Stimulated activated CD8-positive, alpha-beta memory T cell treated with anti-CD3 and anti-CD28 coated beads, Interleukin-12 subunit alpha, Interleukin-12 subunit beta, amount 100 ng/mL, for 4 hours (primary cell): ENCODE measurements at places on chromosomes 1 and 21.

DNA sequence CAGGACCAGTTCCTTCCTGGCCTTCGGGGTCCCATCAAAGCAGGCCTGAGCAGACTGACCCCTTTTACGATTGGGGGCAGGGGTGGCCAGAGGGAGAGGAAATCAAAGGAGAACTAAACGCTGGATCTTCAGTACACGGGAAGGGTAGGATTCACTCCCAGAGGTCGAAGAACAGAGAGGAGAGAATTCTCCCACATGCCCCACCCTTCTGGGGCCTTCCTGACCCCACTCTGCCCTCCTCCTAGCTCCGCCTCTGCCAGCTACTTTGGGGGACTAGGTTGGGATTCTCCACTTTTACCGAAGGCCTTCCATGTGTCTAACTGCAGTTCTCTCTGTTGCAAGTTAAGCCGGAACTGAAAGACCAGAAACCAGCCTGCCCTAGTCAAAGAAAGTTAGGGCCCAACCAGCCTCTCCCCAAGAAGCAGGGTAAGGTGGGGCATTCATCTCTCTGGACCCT lies 654 bp upstream of the ARHGEF2 start:
- DNase-seq, result no peak

- no peak for DNase-seq
Measured at GRCh38 chr1:54850069-54850730, 36.8 kb downstream of the DHCR24 start.

GRCh38 chr1:172246521-172247390 lies 173.7 kb upstream of the C1orf105 start:
- DNase-seq, result no peak

- DNase-seq, result no peak
Measured at GRCh38 chr1:177487481-177487880, 316.7 kb downstream of the BRINP2 start.

DNA sequence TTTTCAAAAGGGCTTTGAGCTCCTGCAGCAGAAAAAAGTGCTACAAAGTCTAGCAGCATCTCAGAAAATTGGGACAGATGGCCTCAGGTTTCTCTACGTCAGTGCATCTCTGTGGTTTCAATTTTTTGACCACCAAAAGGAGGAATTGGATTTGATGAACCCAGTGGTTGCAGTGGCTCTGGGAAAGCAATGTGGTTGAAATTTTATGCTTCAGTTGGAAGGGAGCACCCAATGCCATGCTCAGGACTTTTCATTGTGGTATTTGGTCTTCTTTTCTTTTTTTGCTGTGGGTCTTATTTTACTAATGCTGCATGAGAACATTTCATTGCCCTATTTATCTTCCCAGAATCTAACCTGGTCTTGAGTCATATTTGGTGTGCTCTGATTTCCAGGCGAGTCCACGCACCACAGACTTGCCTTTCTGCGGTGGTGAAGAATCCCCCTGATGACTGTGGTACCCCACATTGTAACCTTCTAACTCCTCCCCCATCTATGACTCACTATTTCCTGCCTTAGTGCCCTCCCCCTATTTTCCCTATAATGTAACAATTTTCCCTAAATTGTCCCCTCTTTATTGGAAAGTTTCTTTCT lies 56.7 kb downstream of the S1PR1 start:
- DNase-seq, result no peak

DNA sequence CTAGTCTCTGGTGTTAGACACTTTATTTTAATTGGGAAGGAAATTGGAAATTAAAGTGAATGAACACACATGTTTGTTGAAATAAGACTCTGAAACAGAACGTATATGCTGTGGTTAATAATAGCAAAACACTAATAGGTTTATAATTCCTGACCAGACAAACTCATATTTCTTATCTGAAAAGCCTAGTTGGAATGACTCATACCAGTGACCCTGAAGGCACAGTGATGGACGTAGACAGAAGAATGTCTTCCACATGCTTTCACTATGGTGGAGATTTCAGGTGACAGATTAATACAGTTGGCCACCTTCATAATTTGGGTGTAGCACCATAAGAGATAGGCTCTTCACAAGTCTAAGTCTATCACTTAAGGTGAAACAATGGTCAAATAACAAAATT lies 83.0 kb upstream of the COL11A1 start:
- no peak for DNase-seq

- no peak for DNase-seq
Measured at GRCh38 chr1:175462301-175463017, 269.9 kb upstream of the KIAA0040 start.
